WTC11 (cell line): ENCODE measurements at places on chromosomes 6 and 20.

GRCh38 chr6:41408982-41409381 lies 73.6 kb downstream of the NCR2 start:
- peak; percentile 38 for DNase-seq

DNA sequence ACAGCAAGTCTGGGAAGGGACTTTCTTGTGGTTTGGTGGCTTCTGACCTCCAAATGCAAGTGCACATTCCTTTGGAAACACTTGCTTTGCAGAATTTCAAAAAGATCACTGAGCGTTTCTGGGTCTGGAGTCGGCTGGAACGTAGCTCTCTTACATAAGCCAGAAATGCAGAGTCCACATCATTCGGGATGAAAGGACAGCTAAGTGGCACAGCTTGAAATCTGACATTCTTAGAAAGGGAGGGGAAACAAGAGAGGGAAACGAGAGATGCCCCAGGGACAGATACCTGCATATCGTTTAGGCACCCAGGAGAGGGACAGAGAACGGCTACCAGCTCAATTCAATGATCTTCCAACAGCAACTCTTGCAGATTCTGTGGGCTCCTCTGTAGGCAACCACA lies 118.7 kb downstream of the NFATC2 start:
- peak; percentile 28 for DNase-seq

- no peak for DNase-seq
Measured at GRCh38 chr6:316753-317038, 24.4 kb downstream of the DUSP22 start.

DNA sequence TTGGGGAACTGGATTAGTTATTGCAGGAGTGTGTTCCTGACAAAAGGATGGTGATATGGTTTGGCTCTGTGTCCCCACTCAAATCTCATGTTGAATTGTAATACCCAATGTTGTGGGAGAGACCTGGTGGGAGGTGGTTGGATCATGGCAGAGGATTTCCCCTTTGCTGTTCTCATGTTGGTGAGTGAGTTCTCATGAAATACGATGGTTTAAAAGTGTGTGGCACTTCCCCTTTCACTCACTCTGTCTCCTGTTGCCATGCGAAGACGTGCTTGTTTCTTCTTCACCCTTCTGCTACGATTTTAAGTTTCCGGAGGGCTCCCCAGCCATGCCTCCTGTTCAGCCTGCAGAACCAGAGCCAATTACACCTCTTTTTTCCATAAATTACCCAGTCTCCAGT lies 16.2 kb upstream of the TREM1 start:
- DNase-seq, result no peak

GRCh38 chr6:100179576-100179975 lies 185.6 kb upstream of the MCHR2 start:
- no peak for DNase-seq

- no peak for DNase-seq
Measured at GRCh38 chr6:134049176-134049575, 3.2 kb downstream of the SLC2A12 start.

DNA sequence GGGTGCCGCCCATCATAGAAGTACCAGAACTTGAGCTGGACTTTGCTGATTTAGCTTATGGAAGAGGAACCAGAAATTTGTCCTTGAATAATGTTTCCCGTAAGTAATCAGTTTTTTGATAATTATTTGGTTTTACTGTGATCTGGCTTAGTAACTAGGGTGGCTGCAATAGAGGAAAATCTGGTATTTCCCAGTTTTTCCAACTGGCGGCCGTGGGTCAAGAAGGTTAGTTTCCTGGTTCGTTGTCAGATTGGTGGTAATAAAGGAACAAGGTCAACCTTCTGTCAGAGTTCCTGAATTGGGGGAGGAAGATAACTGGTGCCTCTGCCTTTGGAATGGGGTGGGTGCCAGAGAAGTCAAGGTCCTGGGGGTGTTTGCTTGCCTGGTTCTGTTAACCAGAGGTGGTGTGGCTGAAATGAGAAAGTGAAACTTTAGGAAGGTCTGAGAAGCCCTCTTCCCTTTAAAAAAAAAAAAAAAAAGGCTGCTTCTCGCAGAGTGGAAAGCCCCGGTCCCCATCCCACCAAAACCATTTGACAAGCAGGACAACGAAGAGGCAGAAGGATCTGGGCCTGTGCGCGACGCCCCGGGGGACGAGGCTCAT lies at the start of gene CALHM6:
Gene CALHM6, plus strand, starts transcription at position 45 of the 601 bp plus-strand sequence. Its CDS starts 555 bp downstream, at position 600.
- no peak for DNase-seq

DNA sequence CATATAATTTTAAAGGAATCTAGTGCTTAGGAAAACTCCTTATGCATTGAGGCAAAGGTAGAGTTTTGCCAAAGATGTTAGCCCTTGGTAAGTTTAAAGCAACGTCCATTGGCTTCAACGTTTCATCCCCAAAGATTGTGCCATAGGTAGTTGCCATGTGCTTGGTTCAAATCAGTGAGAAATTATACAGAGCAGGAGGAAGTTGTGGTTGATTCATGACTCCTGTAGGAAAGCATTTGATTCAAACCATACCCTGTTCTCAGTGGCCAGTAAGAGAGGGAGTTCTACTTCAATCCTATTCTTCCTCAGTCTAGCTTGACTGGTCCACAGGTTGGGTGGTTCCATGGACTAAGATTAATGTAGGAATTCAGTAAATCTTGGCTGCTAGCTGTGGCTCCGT lies 535.6 kb downstream of the QKI start:
- no peak for DNase-seq

DNA sequence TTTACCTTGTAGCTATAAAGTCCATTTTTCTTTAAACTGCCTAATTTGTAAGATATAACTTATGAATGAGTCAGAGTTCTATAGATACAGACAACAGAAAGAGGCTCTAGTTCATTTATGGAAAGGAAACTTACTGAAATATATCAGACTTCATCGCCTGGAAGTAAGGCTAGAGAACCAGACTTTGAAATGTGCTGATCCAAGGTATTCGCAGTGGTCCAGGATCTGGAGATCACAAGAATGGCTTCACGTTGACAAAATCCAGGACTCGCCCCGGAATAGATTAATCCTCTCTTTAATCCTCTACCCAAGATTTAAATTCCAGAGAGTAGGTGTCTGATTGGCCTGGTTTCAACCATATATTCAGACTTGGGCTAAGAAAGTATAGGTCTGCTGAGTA lies 69.1 kb upstream of the LOC128125822 start:
- DNase-seq, result no peak

DNA sequence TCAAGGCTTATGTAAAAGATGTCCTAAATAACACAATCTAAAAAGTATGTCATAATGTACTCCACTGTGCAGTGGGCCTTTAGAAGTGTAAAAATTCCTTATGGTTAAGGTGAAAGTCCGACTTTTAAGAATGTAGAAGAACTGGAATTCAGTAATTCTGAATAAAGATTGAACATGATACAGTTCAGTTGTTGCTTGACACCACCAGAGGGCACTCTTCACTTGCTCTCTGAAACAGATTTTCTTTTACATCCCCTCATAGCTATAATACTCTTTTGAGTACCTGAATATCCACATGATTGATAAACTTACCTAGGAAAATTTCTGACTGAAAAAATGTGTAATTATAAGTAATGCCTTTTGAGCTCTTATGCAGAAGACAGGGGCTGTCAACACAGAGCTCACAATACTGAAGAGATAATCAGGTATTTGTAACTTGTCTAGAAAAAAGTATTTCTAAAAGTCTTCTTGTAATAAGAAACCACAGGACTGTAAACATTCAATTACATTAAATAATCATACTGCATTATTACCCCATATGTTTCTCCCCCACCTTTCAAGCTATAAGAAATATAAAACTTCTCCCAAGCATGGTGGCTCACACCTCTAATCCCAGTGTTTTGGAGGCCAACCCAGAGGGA lies 92.1 kb downstream of the POPDC3 start:
- DNase-seq, result no peak

DNA sequence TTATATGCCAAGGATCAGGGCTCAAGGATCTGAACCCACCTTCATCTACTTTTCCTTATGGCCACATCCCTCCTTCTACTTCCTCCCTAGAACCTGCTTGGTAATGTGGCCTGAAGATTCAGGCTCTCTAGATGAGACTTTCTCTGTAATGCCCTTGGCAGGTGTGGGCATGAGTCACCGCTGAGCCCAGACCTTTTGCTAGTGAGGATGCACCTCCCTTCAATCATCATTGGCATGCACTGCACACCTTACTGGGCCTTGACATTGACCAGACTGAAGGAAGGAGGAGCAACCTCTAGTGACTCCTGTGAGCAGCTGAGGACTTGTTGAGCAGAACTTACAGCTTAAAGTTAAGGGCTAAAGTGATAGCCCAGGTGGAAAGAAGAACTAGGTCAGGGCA lies 405.3 kb downstream of the MAFB start:
- no peak for DNase-seq

GRCh38 chr6:46961232-46961631 lies 39.5 kb upstream of the ADGRF5 start:
- no peak for DNase-seq

- DNase-seq, result no peak
Measured at GRCh38 chr6:56235245-56235644, 12.1 kb downstream of the COL21A1 start.
